ENCODE measurements at places on chromosomes 2 and 18. TPM values are rescaled to one million over a fixed set of nuclear protein-coding genes. Genes with fewer than 3 reads are reported as not detected.
A peak's percentile ranks its signal among the peaks of the same experiment; 100 is the strongest.

Gene ALPI
- total RNA-seq, result not detected

- no peaks in the 10 kb centered on the region for H3K36me3 ChIP-seq
- H3K27ac ChIP-seq, result no peak overlapping the region
- H3K4me1 ChIP-seq, result no peaks in the 10 kb centered on the region
- peak; percentile 86 for DNase-seq
- no peak overlapping the region for H3K4me3 ChIP-seq
Measured at GRCh38 chr2:228417956-228418355, 236.5 kb upstream of the SPHKAP start.

Gene ANKRD30BL
- not detected for total RNA-seq

- no peak overlapping the region for H3K4me3 ChIP-seq
- no peak for DNase-seq
- H3K27ac ChIP-seq, result no peak overlapping the region
- H3K36me3 ChIP-seq, result no peaks in the 10 kb centered on the region
- no peaks in the 10 kb centered on the region for H3K4me1 ChIP-seq
Measured at GRCh38 chr2:53051157-53051556, 716.4 kb upstream of the CHAC2 start.

GRCh38 chr2:207231967-207232366, 66.2 kb upstream of the KLF7 start:
- H3K27ac ChIP-seq, result no peak overlapping the region
- no peaks in the 10 kb centered on the region for H3K36me3 ChIP-seq
- H3K27me3 ChIP-seq, result no peaks in the 10 kb centered on the region
- H3K4me1 ChIP-seq, result no peaks in the 10 kb centered on the region
- H3K4me3 ChIP-seq, result no peak overlapping the region
- DNase-seq, result no peak

GRCh38 chr2:231571661-231572191, 20.9 kb upstream of the TEX44 start:
- H3K36me3 ChIP-seq, result no peaks in the 10 kb centered on the region
- peaks cover 7% of the 10 kb centered on the region for H3K4me1 ChIP-seq
- H3K4me3 ChIP-seq, result no peak overlapping the region
- no peak for DNase-seq
- no peak overlapping the region for H3K27ac ChIP-seq

Gene CCDC141
- total RNA-seq, result 48.1 TPM

- no peaks in the 10 kb centered on the region for H3K36me3 ChIP-seq
- DNase-seq, result no peak
- H3K4me3 ChIP-seq, result no peak overlapping the region
- no peak overlapping the region for H3K27ac ChIP-seq
- H3K4me1 ChIP-seq, result peaks cover 13% of the 10 kb centered on the region
Measured at GRCh38 chr2:120524174-120524573, 178.2 kb downstream of the INHBB start.

Gene AQP12A
- total RNA-seq, result not detected

- no peaks in the 10 kb centered on the region for H3K4me1 ChIP-seq
- H3K27me3 ChIP-seq, result no peaks in the 10 kb centered on the region
- H3K36me3 ChIP-seq, result no peaks in the 10 kb centered on the region
- no peak overlapping the region for H3K4me3 ChIP-seq
- H3K27ac ChIP-seq, result no peak overlapping the region
Measured at GRCh38 chr2:182319556-182320505, 107.0 kb downstream of the PDE1A start.

DNA sequence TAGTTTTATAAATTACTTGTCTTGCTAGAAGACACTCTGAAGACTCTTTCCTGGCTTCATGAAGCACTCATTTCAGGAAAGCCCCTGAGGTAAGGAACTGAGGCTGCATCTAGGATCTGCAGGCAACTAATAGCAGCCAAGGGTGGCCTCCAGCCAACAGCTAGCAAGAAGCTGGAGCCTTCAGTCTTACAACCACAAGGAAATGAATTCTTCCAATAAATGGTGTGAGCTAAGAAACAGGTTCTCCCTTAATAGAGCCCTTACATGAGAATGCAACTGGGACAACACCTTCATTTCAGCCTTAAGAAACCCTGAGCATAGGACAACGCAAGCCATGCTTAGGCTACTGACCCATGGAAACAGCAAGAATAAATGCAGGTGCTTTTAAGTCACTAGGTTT, 254.6 kb upstream of the RBBP8 start:
- peaks cover 37% of the 10 kb centered on the region for H3K4me1 ChIP-seq
- no peaks in the 10 kb centered on the region for H3K27me3 ChIP-seq
- no peak for DNase-seq
- H3K27ac ChIP-seq, result no peak overlapping the region
- no peak overlapping the region for H3K4me3 ChIP-seq
- H3K36me3 ChIP-seq, result no peaks in the 10 kb centered on the region

Gene MC5R
- not detected for total RNA-seq

Gene TUBA3E
- total RNA-seq, result not detected

DNA sequence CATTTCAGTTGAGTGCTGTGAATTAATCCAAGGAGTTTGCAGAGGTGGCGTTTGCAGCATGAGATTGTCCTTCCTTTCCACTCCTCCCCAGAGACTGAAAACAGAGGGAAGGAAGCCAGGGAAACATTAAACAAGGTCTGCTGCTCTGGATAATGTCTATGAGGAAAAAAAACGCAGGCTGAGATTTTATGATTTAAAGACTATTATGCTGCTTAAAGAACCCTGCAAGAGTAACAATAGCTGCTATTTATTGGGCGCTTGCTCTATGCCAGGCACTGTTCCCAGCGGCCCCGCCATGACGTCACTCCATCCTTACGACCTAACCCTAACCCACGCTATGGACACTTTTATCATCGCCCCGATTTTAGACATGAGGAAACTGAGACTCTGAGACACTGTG, 222.4 kb downstream of the BCL2 start:
- no peaks in the 10 kb centered on the region for H3K4me1 ChIP-seq
- no peaks in the 10 kb centered on the region for H3K36me3 ChIP-seq
- H3K27me3 ChIP-seq, result no peaks in the 10 kb centered on the region

DNA sequence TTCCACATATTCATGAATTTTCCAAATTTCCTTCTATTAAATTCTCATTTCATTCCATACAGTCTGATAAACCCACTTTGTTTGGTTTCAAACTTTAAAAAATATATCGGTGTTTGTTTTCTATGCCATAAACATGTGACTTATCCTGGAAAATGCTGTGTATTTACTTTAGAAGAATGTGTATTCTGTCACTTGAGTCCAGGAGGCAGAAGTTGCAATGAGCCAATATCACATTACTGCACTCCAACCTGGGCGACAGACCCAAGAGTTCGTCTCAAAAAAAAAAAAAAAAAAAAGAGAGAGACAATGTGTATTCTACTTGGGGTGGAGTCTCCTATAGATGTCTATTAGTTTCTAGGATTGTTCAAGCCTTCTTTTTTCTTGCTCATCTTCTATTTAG, 31.8 kb downstream of the MBD5 start:
- H3K4me1 ChIP-seq, result no peaks in the 10 kb centered on the region
- H3K36me3 ChIP-seq, result no peaks in the 10 kb centered on the region
- H3K27me3 ChIP-seq, result no peaks in the 10 kb centered on the region
- DNase-seq, result no peak

DNA sequence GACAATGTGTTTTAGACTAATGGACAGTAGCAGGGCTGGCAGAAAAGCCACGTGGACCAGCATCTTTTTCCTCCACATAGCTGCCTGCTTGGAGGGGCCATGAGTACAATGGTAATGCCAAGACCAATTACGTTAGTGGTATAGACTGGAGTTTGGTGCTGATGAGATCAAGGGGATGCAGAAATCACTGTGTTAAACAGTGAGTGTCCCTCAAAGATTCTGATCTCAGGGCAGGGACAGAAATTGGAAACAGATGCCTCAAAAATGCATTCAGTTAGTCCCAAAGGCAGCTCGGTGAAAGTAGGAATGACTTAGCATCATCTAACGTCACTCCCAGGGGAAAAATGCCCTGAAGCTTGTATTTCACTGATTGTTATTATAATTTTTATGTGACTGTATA, 72.4 kb downstream of the SLC16A14 start:
- H3K36me3 ChIP-seq, result peaks cover 1% of the 10 kb centered on the region
- H3K4me1 ChIP-seq, result no peaks in the 10 kb centered on the region
- DNase-seq, result no peak
- H3K27ac ChIP-seq, result no peak overlapping the region
- no peak overlapping the region for H3K4me3 ChIP-seq

GRCh38 chr18:43077510-43078308, 37.8 kb downstream of the RIT2 start:
- no peaks in the 10 kb centered on the region for H3K27me3 ChIP-seq
- H3K36me3 ChIP-seq, result no peaks in the 10 kb centered on the region
- H3K4me3 ChIP-seq, result no peak overlapping the region
- DNase-seq, result no peak
- no peak overlapping the region for H3K27ac ChIP-seq
- no peaks in the 10 kb centered on the region for H3K4me1 ChIP-seq

- no peaks in the 10 kb centered on the region for H3K36me3 ChIP-seq
- no peaks in the 10 kb centered on the region for H3K4me1 ChIP-seq
Measured at GRCh38 chr18:8928044-8928443, 174.5 kb upstream of the NDUFV2 start.

Gene CNRIP1
- 29.3 TPM for total RNA-seq

DNA sequence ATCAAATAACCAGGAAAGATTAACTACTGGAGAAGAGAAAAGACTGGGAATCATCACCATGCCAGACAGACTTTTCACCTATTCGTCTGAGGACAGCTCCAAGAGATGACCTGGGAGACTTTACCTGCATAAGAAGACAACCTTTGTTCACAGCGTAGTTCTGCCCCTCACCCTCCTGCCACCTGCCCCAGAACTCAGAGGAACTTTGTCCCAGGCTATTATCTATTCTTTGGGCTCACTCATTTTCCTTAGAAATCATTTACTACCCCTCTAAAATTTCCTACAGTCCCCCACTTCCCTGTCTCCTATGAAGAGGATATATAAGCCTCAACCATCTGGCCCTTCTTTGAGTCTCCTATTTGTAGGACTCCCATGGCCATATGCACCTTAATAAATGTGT, 19.3 kb upstream of the COPS8 start:
- H3K27ac ChIP-seq, result no peak overlapping the region
- no peaks in the 10 kb centered on the region for H3K4me1 ChIP-seq
- DNase-seq, result no peak
- no peak overlapping the region for H3K4me3 ChIP-seq
- H3K27me3 ChIP-seq, result no peaks in the 10 kb centered on the region

- H3K4me1 ChIP-seq, result no peaks in the 10 kb centered on the region
- DNase-seq, result no peak
- H3K36me3 ChIP-seq, result no peaks in the 10 kb centered on the region
- no peak overlapping the region for H3K4me3 ChIP-seq
- no peaks in the 10 kb centered on the region for H3K27me3 ChIP-seq
- H3K27ac ChIP-seq, result no peak overlapping the region
Measured at GRCh38 chr2:199273042-199273511, 184.7 kb downstream of the SATB2 start.

- DNase-seq, result peak; percentile 53
- no peaks in the 10 kb centered on the region for H3K27me3 ChIP-seq
- no peak overlapping the region for H3K4me3 ChIP-seq
- H3K27ac ChIP-seq, result no peak overlapping the region
- H3K36me3 ChIP-seq, result no peaks in the 10 kb centered on the region
Measured at GRCh38 chr2:226002438-226002837, 602.9 kb downstream of the NYAP2 start.

DNA sequence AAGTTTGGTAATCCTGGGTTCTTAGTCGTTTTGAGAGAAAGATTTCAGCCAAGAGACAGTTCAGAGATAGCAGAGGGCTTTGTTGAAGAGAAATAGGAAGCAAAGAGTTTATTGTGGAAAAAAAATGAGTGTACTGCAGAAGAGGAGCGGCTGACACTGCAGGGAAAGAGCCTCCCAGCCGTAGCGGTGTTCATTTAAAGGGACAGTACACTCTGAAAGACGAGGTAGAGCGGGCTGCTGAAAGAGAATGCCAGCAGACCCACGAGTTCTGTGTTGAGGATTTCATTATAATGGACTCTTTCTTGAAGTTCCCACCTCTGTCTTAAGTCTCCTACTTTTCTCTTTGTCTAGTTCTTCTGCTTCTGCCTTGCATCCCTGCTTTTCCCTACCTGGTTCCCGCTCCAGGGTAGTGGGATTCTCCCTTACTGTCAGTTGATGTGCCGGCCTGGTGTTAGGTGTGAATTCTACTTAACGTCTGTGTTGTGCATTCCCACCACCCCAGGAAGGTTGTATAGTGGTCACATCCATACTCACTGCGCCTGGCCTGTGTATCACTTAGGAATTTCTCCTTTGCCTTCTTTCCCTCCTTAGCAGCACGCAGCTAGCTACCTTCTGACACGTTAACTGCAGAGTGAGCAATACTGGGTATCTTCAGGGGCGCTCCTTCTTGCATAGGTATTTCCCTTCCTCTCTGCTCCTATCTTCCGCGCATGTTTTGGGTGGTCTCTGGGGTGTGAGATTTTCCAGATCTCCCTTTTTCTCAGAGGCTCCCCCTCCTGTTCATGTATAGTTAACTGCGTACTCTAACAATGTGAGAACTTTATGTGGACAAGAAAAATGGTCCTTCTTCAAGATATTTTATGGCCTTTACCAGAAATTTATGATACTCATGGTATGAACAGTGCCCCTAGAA, 164.5 kb downstream of the PTH2R start:
- DNase-seq, result no peak
- no peak overlapping the region for H3K27ac ChIP-seq

- no peaks in the 10 kb centered on the region for H3K27me3 ChIP-seq
- H3K36me3 ChIP-seq, result no peaks in the 10 kb centered on the region
- H3K4me1 ChIP-seq, result no peaks in the 10 kb centered on the region
- H3K4me3 ChIP-seq, result no peak overlapping the region
- H3K27ac ChIP-seq, result no peak overlapping the region
Measured at GRCh38 chr2:215552144-215552580, 116.3 kb upstream of the FN1 start.

Gene IGFBP5
- total RNA-seq, result 196 TPM

- no peak for DNase-seq
- no peaks in the 10 kb centered on the region for H3K4me1 ChIP-seq
- H3K36me3 ChIP-seq, result no peaks in the 10 kb centered on the region
- H3K27me3 ChIP-seq, result no peaks in the 10 kb centered on the region
Measured at GRCh38 chr2:47274054-47274782, 119.1 kb upstream of the STPG4 start.

Gene UCN
- 2.0 TPM for total RNA-seq

DNA sequence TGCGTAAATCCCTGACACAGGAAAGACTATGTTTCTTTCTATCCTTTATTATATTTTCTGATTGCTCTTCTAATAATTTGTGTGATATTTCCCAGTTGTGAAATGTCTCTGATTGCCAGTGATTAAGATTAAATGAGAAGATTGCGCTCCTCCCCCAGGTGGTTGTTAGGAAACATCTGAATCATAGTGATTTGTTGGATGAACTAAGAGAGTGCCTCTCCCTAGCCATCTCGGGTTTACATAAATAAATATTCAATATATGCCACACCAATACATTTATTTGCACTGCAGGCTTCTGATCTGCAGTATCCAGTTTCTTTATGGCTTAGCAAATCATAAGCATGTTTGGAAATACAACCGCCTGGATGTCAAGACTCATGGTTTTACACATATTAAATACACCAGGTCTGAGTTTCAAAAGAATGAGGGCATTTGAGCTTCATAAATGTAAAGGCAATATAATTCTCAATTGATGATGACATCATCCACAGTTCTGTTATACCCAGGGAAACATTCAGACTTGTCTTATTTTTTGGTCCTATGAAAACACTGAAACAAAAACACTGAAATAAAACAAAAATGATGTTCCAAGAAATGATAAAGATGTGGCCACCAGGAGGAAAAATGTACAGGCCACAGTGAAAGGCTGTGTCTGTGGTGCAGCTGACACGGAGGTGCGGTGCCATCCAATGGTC, 826.7 kb upstream of the ACVR2A start:
- no peaks in the 10 kb centered on the region for H3K36me3 ChIP-seq
- no peak for DNase-seq
- H3K27me3 ChIP-seq, result no peaks in the 10 kb centered on the region
- no peak overlapping the region for H3K4me3 ChIP-seq
- H3K4me1 ChIP-seq, result no peaks in the 10 kb centered on the region
- peak overlapping the region; percentile 24 for H3K27ac ChIP-seq

GRCh38 chr2:231890896-231891513, 35.2 kb downstream of the NPPC start:
- no peaks in the 10 kb centered on the region for H3K4me1 ChIP-seq
- H3K27ac ChIP-seq, result no peak overlapping the region
- peak; percentile 32 for DNase-seq
- H3K27me3 ChIP-seq, result no peaks in the 10 kb centered on the region
- no peaks in the 10 kb centered on the region for H3K36me3 ChIP-seq

Measured in lung (tissue), 17 donors.